ENCODE measurements at places on chromosomes 4 and X. TPM values are rescaled to one million over a fixed set of nuclear protein-coding genes. Genes with fewer than 3 reads are reported as not detected.

The TCP11X2 gene
- not detected for total RNA-seq

The FAM241A gene
- total RNA-seq = 37.4 TPM

The SPIN2A gene
- total RNA-seq = 0.69 TPM

DNA sequence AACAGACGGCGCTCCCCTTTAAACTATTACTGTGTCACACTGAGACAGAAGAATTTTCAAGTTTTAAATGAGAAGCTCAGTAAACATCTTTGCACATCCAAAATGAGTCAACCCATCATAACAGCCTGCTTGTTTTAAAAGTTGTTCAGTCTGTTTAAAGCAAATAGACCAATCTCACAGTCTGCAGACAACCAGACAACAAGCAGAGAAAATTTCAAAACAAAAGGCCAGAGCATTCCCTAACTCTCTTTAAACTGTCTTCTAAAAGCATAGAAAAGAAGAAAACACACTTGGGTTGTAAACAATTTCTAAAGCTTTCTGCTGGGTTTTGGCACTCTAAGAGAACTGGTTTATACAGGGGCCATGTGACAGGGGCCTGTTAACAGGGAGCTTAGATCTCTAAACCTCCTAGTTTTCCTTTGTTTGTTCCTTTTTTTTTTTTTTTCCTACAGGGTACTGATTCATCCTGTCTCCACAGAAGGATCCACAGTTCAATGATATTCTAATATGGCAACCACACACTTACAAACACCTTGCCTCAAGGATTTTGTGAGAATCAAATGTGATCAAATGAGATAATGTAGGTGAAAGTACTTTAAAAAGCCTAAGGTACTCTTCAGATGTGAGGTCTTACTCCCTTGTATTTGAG is 100.8 kb upstream of the MAML3 start:
- no peak for DNase-seq

GRCh38 chrX:24790166-24790565 is 96.4 kb downstream of the POLA1 start:
- no peak for DNase-seq

DNA sequence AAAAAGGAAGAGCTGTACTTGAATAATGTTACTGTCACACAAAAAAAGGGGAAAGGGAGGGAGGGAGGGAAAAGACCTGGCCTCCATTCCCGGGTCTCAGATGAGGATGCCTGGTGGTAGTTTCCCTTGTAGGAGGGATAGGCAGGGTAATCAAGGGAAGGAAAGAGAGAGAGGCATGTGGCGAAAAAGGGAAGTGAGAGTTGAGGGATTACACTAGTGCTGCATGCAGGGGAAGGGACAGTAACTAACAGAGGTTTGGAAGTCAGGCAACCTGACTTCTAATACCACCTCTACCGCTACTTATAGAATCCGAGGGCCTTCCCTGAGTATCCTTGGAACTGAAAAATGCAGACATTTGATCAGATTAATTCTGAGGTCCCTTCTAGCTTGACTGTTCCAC is 821.7 kb upstream of the FTHL17 start:
- no peak for DNase-seq

GRCh38 chr4:184934184-184934583 is 84.1 kb upstream of the HELT start:
- DNase-seq = no peak

DNA sequence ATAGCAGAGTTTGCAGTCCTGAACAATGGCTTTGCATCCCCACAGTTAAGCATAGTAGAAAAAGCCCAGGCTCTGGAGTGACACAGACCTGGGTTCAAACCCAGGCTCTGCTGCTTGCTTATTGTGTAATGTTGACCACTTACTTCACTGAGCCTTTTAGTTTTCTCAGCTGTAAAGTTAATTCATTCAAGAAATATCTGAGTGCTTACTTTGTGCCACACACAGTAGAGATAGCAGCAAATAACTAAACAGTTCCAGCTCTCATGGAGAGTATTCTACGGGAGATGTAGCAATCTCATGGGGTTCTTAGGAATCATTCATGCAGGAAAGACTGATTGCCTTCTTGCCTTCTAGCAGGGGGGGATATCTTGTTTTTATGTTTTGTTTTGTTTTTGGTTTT is 63.2 kb downstream of the SLC9A6 start:
- no peak for DNase-seq

GRCh38 chr4:54101190-54102041 is 1.5 kb downstream of the GSX2 start:
- no peak for DNase-seq

GRCh38 chr4:137651128-137651527 is 118.8 kb upstream of the PCDH18 start:
- no peak for DNase-seq

GRCh38 chr4:38088321-38088720 is 128.1 kb downstream of the PTTG2 start:
- DNase-seq = no peak

Data from omental fat pad (tissue), 4 donors.